ENCODE measurements at places on chromosomes 1 and 21. TPM values are rescaled to one million over a fixed set of nuclear protein-coding genes. Genes with fewer than 3 reads are reported as not detected.

- no peak for DNase-seq
Measured at GRCh38 chr1:46186076-46186475, 9.8 kb upstream of the P3R3URF start.

GRCh38 chr1:6785728-6786505 lies 663 bp downstream of the CAMTA1 start:
- no peak for DNase-seq

DNA sequence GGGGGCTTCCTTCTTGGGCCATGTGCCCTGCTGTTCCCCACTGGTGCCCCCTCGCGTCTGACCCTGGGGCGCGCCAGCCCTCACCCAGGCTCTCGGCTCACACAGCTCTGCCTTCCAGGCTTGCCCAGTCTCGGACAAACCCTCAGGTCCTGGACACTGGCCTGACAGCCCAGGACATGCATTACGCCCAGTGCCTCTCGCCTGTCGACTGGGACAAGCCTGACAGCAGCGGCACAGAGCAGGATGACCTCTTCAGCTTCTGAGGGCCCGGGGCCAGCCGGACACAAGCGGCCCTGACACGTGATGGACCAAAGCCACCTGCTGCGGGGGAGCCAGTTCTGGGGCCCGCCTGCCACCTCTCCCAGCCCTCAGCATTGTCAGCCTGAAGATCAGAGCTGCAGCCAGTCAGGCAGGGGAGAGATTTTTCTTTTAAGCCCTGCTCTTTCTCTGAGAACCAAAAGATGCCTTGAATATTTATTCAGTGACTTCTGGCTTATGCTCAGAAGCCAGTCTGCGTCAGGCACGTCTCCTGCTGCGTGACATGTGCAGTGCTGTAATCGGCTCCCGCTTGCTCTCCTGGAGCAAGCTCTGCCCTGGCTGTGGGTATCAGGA lies 23.4 kb downstream of the LDLRAP1 start:
- DNase-seq: peak; percentile 96

GRCh38 chr1:1832166-1832565 lies 53.9 kb upstream of the NADK start:
- DNase-seq: no peak

DNA sequence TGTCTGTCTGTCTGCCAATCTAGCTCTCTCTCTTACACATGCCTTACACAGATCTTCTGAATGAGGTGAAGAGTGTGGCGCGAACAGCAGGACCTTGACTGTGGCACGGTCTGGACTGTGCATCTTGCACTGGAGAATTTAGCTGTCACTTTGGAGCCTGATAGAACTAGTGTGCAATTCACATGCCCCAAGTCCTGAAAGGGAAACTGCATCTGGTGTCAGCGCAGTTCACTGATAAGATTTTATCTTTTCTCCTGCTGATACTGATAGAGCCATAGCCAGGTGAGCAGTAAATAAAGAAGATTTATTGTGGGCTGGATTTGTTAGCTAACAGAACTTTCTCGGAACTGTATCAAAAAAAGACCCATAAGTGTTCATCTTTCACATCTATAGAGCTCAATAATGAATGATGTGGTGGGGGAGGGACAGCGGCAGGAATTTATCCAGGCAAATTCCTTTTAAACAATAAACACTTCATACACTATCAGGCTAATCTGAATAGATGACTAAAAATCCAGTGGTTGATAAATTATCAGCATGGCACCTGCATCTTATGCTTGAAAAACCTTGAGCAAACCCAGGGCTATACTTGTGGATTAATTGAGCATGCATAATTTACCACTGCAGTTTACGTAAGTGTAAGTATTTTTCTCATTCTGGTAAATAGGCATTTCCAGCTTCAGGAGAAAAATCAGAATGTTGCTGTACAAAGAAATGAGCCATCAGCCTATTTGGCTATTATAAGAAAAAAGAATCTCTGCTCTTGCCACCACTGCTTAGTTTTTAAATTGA lies 104.1 kb downstream of the NTNG1 start:
- no peak for DNase-seq

RAB3B gene
- 3.0 TPM for total RNA-seq

Data from G401 (cell line).